ENCODE measurements at places on chromosomes 7 and 10. TPM values are rescaled to one million over a fixed set of nuclear protein-coding genes. Genes with fewer than 3 reads are reported as not detected.

GRCh38 chr10:53006663-53007526 is 234.3 kb upstream of the MBL2 start:
- DNase-seq = no peak

DNA sequence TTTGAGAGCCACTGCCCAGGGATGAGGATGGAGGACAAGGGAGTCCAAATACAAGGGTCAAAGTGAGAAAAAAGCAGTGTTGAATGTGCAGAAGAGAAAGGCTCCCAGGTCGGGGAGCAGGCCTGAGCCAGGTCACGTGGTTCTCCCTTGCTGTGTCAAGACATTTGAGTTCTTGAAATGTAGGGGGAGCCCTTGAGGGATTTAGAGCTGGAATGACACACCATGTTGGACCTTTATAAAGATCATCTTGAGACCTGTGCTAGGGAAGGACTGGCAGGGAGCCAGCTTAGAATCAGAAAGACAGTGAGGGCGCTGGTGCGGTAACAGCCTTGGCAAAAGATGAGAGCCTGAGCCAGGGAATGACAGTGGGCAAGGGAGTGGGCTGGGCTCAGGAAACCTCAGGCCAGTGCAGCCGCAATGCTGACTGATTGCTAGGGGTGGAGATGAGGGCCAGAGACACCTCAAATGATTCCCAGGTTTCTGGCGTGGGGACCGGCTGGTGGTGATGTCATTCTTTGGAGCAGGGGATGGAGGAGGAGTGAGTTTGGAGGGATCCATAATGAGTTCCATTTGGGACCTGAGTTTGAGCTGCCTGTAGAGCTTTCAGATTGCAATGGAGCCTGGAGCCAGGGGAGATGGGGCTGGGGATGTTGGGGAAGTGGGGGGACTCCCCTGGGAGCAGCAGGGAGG is 120.1 kb downstream of the PTPN20 start:
- no peak for DNase-seq

- peak; percentile 32 for DNase-seq
Observed at GRCh38 chr10:86545101-86545500, 23.5 kb upstream of the WAPL start.

Gene SPDYE2
- total RNA-seq = not detected

GRCh38 chr10:86684331-86685097 is 16.2 kb downstream of the LDB3 start:
- no peak for DNase-seq

- DNase-seq = no peak
Observed at GRCh38 chr7:133678137-133678814, 425.4 kb downstream of the EXOC4 start.

DNA sequence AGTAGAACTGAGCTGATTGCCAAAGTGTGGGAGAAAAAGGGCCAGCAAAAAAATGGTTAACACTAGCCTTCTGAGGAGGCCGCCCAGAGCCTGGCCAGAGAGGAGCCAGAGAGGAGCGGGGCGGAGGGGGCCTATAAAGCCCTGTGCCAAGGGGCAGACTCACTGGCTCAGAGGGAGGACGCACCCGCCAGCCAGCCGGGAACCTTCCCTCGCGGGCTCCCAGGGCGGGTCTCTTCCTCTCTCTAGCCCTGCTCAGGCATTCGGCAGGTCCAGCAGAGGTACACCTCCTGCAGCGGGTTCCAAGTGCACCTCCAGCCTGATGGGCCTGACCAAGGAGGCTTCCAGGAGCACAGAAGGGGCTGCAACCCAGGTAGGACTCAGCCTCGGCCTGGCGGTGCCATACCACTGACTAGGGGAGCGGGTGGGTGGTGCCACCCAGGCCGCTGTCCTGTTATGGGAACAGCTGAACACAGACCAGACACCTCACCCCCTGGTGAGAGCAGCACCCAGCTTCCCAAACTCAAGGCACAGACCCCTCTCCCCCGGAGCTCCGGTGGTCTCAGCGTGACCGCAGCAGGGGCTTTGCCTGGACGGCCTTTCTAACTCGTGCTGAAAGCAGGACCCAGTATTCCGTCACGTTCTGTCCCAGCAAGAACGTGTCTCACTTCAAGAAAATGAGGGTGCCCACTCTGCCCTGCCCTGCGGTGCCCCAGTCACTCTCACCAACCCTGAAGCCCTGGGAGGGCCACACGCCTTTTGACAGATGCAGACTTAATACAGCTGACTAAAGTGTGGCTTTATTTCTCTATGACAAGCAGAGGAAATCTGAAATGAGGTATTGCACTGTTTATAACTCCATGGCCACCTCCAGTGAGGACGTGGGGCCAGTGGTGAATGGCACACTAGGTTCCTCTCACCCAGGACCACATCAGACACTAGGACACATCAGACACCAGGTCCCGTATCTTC is at the start of gene GPER1:
TSS of gene GPER1 (plus strand) at position 162 of the 969 bp plus-strand sequence. CDS start 3,616 bp downstream, outside the sequence.
- peak; percentile 92 for DNase-seq

GRCh38 chr10:132907821-132908620 is 34.3 kb downstream of the CFAP46 start:
- no peak for DNase-seq

- DNase-seq = peak; percentile 51
Observed at GRCh38 chr7:56046721-56047445, 4.4 kb downstream of the PSPH start.

GRCh38 chr10:69425511-69426298 is 9.0 kb upstream of the TACR2 start:
- DNase-seq = no peak

GRCh38 chr7:120444650-120445049 is 171.7 kb downstream of the KCND2 start:
- DNase-seq = no peak

- no peak for DNase-seq
Observed at GRCh38 chr7:98881561-98882315, 3.4 kb downstream of the TRRAP start.

- no peak for DNase-seq
Observed at GRCh38 chr7:111510584-111511378, 51.5 kb downstream of the IMMP2L start.

GRCh38 chr10:14010769-14011574 is 319.8 kb downstream of the FRMD4A start:
- DNase-seq = no peak

Gene FAM25A
- not detected for total RNA-seq

DNA sequence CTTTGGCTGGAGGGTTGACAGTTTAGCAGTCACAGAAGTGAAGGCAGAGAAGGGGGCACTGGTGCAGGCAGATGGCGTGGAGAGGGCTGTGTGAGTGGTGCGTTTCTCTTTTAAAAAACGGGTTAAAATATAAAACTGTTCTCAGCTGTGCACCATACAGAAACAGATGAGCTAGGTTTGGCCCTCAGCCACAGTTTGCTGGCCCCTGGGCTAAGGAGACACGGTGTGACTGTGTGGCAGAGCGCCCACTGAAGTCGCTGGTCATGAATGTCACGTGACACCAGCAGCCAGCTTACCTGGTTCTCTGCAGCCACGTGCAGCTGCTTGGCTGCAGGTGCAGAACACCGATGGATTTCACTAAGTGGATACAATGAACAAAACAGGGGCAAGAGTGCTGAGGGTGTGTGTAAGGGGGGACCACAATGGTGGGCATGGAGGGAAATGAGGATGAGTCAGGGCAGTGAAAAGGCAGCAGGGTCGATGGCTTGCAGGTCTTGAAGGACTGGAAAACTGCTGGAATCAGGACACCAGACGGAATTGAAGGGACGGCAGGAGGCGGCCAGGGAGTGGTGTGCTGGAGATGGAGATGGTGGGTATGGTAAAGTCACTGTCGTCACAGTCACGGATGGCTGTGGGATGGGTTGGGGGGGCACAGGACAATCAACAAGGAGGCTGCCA is 7.4 kb downstream of the ZNF746 start:
- no peak for DNase-seq

- DNase-seq = no peak
Observed at GRCh38 chr10:28593811-28594210, 60.9 kb downstream of the WAC start.

DNA sequence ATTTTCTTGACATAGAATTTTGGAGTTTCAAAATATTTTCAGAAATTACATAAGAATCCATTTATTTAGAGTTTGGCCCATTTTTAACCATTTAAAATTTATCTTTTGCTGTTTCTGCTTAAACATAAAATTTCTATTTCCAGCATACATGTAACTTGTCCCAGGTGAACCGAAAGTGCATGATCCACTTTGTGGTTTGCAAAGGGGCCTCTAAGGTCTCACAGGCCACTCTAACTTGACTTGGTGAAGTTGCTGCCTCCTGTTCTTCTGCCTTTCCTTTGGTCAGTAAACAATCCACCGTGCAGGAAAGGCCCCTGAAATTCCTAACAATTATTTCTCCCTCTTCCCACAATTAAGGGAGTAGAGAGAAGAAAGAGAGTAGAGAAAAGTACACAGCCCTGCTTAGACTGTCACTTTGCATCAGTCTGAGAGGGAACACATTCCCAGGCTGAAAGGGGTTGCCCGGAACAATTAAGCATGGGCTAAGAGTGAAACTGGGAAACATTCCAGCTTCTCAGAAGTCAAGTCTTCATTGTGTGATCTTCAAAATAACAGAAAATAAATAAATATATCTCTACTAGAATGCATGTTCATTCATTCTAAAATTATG is 79.5 kb upstream of the SEMA3A start:
- DNase-seq = no peak

- no peak for DNase-seq
Observed at GRCh38 chr7:92988051-92988450, 129.7 kb downstream of the SAMD9 start.

DNA sequence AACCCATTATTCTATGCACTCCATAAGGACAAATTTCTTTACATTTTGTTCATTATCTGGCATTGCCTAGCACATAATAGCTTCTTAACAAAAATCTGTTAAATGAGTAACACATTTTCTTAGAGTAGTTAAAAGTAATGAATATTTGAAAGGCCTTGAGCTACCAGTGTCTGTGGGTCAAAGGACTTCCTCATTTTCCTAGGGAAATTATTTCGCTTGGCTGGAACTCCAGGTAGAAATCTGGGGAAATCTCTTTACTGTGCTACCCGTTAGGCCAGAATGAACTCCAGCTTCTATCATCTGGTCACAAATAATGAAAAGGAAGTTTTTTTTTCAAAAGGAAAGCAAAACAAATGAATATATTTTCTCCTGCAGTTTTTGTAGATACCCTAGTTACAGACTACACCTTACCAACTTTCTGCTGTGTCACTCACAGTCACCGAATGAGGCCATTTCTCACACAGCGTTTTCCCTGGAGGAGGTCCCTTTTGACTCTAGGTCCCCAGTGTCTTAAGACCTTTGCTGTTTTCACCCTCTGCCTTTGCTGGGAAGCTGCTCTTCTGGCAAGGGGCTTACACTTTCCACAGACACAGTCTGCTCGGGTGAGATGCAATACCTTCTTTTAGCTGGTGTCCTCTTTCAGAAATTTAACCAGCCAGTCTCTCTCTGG is 1.6 kb downstream of the SAMD9L start:
- no peak for DNase-seq

GRCh38 chr10:73060738-73061635 is 35.7 kb downstream of the P4HA1 start:
- DNase-seq = no peak

GRCh38 chr7:93040355-93040754 is 77.4 kb downstream of the SAMD9 start:
- DNase-seq = peak; percentile 77

Gene CALML3
- not detected for total RNA-seq
